ENCODE measurements at places on chromosomes 6 and 20.

GRCh38 chr6:56515081-56515905 is 127.4 kb downstream of the DST start:
- DNase-seq: no peak

GRCh38 chr20:18987781-18988360 is 174.3 kb downstream of the SCP2D1 start:
- DNase-seq: no peak

DNA sequence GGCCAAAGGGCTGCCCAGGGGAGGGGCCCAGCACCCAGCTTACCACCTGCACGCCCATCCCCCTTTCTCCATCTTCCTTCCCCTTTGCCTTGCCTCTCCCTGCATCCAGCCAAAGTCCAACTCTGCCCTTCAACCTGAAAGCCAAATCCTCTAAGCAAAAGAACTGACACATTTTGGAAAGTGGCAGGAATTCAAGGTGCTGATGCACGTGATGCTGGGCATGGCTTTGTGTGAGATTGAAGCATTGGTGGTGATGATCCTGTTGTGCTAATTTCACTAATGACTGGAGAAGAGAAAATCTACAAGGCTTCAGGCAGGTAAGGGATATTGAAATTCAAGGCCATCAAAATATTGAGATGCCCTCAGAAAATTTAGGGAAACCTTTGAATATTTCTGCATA is 23.3 kb downstream of the SYNDIG1 start:
- DNase-seq: no peak

GRCh38 chr6:52647199-52647598 is 23.7 kb upstream of the TMEM14A start:
- DNase-seq: no peak

- no peak for DNase-seq
Observed at GRCh38 chr6:110828396-110828795, 13.1 kb upstream of the CDK19 start.

Measured in tibial artery (tissue), 4 donors.